ENCODE measurements at places on chromosomes 2 and 18. TPM values are rescaled to one million over a fixed set of nuclear protein-coding genes. Genes with fewer than 3 reads are reported as not detected.

The NTSR2 gene
- total RNA-seq: not detected

The TUBB8B gene
- total RNA-seq: not detected

- DNase-seq: no peak
Observed at GRCh38 chr2:217990791-217991465, 11.9 kb downstream of the TNS1 start.

- DNase-seq: no peak
Observed at GRCh38 chr2:184449760-184450159, 148.6 kb upstream of the ZNF804A start.

DNA sequence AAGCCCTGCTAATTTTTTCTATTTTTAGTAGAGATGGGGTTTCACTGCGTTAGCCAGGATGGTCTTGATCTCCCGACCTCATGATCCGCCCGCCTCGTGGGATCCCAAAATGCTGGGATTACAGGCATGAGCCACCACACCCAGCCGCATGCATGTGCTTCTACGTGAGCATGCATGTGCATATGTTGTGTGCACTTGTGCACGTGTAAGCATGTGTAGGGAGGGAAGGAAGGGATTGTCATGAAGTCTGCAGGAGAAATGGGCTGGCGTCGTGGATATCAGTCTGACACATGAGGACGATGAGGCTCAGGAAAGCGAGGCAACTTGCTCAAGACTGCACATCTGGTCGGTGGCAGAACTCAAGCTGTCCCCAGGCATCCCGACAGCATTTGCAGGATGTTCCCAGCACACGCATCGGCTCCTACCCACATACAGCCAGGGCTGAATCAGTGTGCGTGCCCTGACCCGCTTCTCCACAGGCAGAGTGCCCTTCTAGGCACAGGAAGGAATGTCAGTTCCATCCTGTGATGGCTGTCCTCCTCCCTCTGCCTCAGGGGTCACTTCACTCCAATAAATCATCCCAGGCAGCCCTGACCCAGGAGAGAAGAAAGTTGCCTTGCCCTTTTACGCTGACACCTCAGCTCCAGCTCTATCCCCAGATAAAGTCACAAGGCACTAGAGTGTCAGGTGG is 49.9 kb upstream of the SLC14A2 start:
- no peak for DNase-seq

GRCh38 chr2:166163775-166164174 is 36.0 kb upstream of the SCN1A start:
- DNase-seq: no peak

DNA sequence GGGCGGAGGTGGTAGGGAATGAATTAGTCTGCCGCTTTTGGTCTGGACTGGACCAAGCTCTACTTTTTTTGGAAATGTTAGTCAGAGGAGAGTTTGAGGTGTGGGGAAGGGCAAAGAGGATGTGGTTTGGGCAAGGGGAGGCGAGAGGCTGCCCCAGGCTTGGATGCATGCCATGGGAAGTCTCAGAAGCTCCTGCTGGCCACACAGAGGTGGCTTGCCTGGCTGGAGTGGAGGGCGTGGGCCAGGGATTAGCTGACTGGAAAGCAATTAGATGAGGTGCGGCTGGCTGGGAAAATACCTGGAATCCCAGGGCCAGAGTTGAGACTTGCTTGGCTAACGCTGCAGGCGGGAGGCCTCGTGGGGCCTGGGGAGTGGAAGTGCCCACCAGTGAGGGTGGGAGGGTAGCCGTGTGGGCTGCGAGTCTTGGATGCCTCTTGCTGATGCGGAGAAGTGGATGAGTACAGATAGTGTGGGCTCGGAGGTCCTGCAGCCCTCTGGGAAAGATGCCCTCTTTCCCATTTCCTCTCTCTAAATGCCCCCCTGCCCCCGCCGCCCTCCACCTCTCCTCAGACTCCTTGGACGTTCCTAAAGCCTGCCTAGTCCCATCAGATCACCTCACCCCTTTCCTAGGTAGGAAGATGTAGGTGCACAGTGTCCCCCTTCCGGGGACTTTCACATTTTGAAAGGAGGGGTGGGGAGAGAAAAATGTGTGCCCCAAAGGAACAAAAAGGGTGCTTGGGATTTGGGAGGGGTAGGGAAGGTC is 117.6 kb downstream of the SMAD7 start:
- peak; percentile 93 for DNase-seq

DNA sequence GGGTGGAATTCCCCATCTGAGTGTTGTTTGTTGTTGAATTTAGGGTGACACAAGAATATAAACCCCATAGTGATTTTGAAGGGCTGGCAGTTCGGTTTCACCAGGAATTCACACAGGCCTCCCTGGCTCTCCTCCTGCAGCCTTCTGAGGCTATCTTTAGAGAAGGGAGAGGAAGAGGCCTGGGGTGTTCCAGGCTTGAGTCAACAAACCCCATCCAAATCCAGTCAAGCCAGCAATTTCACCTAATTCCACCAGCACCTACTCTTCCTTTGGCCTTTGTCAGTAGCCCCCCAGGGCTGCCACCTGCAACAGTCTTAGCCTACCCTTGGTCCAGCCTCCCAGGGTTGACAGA is 32.0 kb downstream of the MARCHF4 start:
- no peak for DNase-seq

- no peak for DNase-seq
Observed at GRCh38 chr2:129769185-129769991, 210.1 kb upstream of the RAB6C start.

GRCh38 chr2:146040051-146040450 is 1520.1 kb upstream of the ZEB2 start:
- DNase-seq: no peak

DNA sequence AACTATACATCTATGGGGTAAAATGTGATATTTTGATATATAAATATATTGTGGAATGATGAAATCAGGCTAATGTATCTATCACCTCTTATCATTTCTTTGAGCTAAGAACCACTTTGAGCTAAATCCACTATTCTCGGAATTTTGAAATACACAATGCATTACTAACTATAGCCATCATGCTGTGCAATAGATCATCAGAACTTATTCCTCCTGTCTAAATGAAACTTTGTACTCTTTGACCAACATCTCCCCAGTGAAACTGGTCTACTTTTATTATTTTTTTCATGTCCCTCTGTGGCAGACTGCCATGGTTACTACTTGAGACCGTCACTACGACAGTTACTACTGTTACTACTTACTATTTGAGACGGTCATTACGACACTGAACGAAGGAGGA is 11.4 kb downstream of the PECR start:
- no peak for DNase-seq

DNA sequence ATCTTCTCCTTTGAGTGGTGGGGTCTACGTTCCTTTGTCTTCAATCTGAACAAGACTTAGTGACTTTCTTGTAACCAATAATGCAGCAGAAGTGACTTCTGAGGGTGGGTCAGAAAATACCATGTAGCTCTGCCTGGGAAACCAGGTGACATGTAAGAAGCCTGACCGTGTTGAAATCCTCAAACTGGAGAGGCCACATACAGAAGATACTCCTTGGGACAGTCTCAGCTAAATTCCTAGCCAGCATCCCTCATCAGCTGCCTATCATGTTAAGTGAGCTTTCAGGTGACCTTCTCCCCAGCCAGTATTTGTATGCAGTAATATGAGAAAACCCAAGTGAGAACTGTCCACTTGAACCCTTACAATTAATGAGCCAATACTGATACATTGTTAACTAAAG is 27.0 kb downstream of the PPM1B start:
- DNase-seq: no peak

DNA sequence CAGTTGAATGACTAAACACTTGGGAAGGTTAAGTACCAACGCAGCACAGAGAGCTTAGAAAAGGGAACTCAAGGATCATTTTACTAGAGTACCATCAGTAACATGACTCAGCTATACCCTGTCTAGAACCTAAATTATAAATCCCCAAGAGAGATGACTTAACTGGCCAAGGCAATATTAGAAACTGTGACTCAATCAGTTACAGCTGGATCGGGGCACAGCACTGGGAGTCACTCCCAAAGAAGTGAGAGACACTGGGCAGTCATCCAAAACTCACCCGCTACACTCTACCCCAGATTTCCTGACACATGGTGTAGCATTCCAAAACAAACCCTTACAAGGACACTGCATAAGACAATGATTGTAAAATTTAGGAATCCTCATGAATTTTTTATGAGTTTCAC is 17.7 kb downstream of the IWS1 start:
- DNase-seq: peak; percentile 97

DNA sequence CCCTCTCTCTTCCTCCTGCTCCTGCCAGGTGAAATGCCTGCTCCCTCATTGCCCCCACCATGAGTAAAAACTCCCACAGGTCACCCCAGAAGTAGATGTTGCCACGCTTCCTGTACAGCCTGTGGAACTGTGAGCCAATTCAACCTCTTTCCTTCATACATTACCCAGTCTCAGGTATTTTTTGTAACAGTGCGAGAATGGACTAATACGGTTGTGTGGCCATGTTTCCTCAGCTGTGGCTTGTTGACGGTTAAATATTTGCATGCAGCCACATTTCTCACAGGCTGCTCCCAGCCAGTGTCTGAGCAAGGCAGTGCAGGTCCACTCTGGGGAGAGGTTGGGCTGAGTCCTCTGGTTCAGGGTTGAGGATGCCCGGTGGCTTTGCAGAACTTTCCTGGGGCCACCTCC is 27.8 kb upstream of the COPS8 start:
- DNase-seq: no peak
